ENCODE measurements at places on chromosomes 5 and 9.

DNA sequence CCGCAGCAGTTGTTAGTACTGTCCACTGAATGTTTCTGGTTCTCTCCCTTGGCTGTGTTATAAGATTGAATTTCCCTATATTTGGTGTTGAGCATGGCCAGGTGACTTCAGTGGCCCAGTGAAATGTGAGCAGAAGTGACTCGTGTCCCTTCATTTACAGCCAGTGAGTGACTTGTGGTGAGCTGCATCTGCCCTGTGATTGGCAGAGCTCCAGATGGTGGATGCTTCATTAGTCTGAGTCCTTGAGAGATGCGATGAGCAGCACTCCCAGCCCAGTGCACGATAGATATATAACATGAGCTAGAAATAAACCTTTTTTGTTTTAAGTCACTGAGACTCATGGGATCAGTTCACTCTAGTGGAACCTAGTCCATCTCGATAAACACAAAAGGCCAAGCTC, 19.3 kb downstream of the PCSK5 start:
- no peak for DNase-seq

- DNase-seq = no peak
Observed at GRCh38 chr9:28921857-28922500, 1348.7 kb upstream of the C9orf72 start.

DNA sequence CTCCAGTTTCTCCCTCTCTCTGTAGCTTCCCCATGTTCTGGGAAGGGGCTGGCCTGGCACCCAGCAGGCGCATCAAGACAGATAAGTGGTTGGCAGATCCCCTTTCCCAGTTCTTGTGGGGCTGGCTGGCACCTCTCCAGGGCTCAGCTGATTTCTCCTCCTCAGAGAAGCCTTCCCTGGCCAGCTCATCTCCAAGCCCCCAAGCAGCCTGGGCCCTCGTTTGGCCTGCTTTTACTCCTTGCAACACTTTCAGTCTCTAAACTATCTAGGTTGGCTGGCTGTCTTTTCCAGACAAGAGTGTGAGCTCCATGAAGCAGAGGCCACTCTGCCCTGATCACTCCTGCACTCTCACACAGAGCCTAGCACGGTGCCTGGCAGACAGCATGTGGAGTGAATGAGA, 13.5 kb downstream of the MACROH2A1 start:
- DNase-seq = no peak

DNA sequence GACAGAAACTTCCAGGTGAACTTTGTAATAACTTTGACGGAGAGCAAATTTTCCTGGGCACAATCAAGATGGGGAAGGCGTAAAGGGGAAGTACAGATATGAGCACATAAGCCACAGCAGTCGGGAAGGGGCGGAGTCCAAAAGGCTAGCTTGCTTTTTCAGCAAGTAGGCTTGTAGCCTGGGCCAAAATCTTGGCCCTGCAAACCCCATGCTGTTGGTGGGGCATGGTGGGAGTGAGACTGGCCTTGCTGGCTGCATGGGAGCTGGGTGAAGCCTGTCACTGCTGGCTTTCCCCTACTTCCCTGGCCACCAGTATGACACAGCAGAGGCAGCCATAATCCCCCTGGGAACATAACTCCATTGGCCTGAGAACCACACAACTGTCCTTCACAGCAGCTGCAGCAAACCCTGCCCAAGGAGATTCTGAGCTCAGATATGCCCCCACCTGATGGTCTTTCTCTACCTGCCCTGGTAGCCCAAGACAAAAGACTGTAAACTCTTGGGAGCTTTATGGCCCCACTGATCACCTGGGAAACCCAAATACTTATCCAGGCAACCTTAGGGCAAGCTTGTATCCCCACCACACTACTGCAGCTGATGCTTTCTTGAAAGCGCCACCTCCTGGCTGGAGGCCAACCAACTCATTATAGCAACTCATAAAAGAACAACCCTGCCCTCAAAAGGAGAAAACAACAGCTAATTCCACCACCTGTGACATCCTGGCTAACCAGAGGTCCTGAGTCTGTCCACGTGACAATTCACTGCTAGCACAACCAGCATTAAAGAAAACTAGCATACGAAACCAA, 24.0 kb downstream of the DCTN4 start:
- DNase-seq = no peak

- no peak for DNase-seq
Observed at GRCh38 chr5:66739021-66739420, 142.8 kb downstream of the MAST4 start.

- peak; percentile 74 for DNase-seq
Observed at GRCh38 chr9:95726756-95727155, 148.7 kb upstream of the ERCC6L2 start.

- DNase-seq = no peak
Observed at GRCh38 chr9:27388150-27388549, 91.2 kb upstream of the EQTN start.

DNA sequence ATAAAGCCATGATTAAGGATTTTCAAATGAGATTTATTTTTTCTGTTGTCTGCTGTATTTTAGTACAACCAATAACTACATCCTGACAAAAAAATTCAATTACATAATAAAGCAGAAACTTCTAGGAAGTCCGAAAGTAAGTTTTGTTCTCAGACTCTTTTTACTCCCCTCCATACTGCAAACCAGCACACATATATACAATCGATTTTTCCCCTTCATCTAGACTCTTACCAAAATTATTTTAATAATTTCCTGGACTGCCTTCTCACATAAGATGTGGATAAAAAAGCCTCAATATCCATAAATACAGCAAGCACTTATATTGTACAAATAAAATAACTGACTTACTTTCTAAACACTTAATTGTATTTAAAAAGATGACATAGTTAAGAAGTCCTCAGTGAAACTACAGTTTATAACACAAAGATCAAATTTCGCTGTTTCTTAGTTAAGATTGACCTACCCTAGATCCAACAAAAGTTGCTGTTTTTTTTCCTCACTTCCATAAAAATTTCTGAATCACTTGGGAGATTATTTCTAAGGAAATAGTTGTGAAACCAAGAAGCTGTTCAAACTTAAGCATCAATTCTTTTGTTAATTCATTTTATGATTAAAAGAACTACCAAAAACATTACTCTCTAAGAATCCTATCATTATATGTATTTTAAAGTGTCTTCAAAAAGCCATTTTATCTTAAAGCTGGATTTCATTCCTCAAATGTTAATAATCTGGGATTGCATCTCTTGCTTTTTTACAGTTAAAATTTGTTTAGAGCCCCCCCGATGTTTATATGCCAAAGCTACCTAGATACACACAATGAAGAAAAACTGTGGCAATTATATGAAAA, 74.7 kb upstream of the IFNE start:
- no peak for DNase-seq

DNA sequence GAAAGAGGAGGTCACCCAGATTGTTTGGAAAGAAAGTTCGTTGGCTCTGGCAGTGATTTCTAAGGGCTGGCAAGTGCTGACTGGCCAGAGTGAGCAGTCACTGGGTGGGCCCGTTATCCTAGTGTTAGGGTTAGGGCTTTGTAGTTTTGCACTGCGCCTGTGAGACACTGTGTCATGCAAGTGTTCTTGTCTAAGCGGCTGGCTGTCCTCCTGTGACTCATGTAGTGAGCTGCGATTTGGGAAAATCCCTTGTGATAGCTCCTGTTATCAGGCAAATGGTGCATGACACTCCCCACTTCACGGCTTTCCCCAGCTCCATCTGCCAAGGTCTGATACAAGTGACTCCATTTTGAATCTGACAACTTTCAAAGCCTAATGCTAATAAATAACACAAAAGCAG, 526.0 kb upstream of the ADAMTS16 start:
- DNase-seq = no peak

DNA sequence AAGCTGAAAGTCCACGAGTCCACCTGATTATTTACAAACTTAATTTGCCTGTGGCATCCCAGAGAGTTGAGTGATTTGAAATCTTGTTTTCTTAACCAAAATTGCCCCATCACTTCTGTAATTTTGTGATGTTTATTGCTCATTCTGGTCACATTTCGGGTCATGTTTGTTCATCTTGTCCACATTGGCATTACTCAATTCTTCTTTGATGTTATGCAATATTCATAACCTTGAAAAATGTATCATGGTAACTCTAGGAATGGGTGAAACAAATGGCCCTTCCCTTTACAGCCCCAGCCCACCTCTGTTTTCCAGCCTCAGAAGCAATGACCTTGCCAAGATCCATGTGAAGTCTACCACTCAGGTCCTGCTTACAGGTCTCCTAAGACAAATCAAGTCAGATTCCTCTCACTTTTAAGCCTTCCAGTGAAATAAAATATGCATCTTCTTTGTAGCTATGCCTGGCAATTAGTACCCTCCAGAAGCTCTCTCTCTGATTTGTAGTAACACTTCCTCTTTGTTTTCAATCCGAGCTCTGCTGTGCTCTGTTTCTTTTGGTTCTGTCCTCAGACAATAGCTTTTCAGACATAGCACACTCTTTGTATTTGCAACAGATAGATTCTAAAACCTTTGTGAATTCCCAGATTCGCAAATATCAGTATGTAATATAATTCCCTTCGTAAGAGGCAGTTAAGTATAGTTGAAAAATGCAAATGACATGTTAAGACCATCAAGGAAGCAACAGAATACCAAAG, 330.3 kb upstream of the IRX1 start:
- no peak for DNase-seq

GRCh38 chr5:73901455-73901854, 275.5 kb downstream of the ARHGEF28 start:
- DNase-seq = no peak

DNA sequence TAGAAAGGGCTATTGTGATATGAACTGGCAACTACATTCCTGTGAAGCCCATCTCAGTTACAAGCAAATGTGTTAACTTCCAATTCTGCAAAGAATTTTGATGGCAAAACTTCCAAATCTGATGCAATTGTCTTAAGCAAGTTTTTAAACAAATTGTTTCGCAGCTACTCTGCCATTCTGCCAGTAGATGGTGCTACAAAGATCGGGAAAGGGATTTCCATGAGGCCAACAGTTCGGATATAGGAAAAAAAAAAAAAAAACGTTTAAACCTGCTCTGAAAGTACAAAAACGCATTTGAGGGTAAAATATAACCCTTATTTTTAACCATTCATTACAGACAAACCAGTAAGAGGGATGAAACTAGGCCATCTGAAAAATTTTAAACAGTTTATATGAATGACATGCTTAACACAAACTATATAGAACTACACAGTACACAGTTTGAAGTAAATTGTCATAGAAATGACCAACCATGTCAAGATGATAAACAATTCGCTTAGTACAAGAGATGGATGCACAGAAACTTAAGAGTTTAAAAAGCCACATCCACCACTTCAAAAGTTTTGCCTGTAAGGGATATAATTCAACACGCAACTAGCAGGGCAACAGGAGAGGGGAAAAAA, 2.2 kb downstream of the HNRNPA0 start:
- peak; percentile 81 for DNase-seq

GRCh38 chr5:14773588-14773987, 98.0 kb downstream of the ANKH start:
- no peak for DNase-seq

GRCh38 chr9:127277099-127277498, 12.5 kb downstream of the GARNL3 start:
- DNase-seq = no peak

- DNase-seq = no peak
Observed at GRCh38 chr5:122200450-122200849, 71.1 kb downstream of the ZNF474 start.

DNA sequence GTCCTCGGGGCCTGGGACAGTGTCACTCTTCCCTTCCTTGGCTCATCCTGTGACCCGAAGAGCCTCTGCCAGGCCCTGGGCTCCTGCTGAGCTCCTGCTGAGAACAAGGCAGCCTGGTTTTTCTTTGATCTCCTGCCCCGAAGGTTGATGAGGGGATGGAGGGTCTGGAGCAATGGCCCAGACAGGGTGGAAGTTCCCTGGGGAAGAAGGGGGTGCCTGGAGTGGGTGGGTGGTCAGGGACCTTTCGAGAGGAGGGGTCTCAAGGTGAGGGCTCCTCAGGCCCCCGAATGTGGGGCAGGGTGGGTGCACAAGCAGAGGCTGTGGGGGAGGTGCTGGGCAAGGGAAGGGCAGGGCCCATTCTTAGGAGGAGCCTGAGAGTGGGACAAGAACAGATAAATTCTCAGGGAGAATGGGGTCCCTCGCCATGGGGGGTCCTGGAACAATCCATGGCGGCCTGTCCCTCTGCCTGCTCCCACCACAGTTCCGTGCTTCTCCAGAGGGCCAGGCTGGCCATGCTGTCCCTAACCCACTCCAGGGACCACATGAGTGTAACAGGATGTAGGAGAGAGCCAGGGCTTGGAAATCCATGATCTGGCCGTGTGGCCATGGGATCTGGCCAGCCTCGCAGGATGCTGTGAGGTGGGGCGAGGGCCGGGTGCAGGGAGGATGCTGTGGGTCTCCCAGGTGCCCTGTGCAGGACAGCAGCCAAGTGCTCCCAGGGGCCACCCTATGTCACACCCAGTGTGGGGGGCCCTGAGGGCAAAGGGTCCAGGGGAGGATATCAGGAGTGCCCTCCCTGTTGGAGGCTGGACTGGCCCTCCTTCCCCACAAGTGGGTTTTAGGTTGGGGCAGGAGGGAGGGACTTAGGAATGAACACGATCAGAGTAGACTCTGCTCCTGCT, 128.5 kb upstream of the LPCAT1 start:
- no peak for DNase-seq

- DNase-seq = peak; percentile 28
Observed at GRCh38 chr5:130109152-130109551, 204.9 kb downstream of the CHSY3 start.

DNA sequence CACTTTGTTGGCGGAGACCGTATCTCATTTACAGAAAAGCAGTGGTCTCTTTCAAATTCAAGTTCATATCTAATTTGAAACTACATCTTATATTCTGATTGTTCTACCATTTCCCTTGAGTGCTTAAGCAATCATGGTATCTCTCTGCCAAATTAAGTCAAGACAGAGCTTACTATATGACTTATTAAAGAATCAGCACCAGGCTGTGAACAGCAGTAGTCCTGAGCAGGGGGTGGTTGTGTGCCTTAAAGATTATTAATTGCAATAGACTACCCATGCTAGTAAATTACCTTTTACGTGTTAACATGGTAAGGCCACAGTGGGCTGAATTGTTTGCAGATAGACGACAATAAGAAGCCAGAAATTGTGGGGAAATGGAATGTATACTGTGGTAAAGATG, 21.5 kb downstream of the SNCAIP start:
- no peak for DNase-seq

GRCh38 chr5:147046281-147046680, 167.7 kb upstream of the PPP2R2B start:
- no peak for DNase-seq

GRCh38 chr5:177128551-177128981, 5.0 kb upstream of the NSD1 start:
- DNase-seq = peak; percentile 32

- peak; percentile 88 for DNase-seq
Observed at GRCh38 chr9:124800306-124801259, 23.6 kb downstream of the OLFML2A start.

GRCh38 chr9:76932757-76933156, 26.8 kb upstream of the PRUNE2 start:
- DNase-seq = no peak

DNA sequence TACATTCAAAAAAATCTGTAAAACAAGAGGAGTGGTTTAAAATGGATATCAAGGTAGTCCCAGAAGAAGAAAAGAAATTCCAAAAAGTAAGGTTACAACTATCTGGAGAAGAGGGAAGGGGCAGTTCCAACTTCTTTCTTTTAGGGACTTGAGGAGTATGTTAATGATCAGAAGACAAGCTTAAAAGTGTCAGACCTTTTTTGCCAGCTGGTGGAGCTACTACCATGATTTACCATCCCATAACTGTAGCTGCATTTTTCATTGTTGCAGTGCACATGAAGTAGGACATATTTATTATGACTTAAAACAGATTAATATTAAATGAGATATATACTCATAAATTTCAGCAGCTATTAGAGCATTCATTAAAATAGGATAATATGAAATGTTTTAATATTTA, 158.5 kb upstream of the RGS7BP start:
- DNase-seq = no peak

Data from lung microvascular endothelial cell (primary cell).